Stimulated activated CD4-positive, alpha-beta T cell treated with anti-CD3 and anti-CD28 coated beads, Interleukin-1b, Interleukin-23, amount 100 ng/mL, for 4 hours (primary cell): ENCODE measurements at places on chromosomes 3 and 15.

DNA sequence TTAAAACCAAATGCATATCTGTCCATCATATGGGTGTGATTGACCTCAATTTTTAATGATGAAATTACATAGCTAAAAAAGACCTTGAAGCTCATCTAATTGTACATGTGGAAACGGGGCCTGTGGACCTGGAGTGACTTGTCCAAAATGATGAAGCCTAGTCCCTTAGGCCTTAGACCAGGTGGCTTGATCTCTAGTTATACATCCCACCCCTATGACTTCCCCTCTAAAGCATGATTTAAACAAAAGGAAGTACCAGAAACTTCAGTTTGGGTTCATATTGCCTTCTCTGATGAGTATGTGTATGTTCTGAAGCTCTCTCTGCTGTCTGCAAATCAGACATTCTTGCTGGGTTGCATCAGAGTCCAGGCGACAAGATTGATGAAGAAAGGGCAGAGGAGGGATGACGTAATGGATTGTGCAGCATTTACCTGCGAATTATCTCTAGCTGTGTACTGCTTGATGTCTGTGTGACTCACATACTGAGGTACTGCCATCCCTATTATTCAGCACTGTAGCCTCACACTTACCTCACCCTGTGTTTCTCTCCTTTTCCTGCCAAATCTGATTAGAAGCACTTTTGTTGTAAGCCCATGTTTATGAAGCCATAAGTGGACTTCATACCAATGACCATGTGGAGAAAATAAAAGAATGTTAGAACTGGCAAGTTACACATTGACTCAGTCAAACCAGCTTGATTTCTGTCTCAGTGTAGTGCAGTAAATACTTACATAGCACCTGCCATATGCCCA, 111.5 kb downstream of the FILIP1L start:
- no peak for DNase-seq

DNA sequence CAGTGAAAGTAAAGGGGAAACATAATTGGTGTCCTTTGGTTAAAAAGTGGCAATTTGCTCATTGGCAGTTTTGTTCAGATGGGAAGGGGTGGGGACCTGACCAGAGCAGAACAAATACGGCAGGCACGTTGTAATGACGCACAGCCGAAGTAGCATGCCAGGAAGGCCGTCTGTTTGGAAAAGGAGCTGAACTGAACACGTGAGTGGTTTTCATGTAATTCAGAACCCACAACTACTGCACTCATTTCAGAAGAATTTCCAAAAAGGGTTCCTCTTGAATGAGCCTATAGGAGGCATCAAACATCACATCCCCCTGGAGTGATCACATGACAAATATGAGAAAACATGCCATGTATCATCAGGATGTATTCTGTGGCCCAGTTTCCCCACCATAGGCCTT, 42.9 kb upstream of the LMCD1 start:
- no peak for DNase-seq

DNA sequence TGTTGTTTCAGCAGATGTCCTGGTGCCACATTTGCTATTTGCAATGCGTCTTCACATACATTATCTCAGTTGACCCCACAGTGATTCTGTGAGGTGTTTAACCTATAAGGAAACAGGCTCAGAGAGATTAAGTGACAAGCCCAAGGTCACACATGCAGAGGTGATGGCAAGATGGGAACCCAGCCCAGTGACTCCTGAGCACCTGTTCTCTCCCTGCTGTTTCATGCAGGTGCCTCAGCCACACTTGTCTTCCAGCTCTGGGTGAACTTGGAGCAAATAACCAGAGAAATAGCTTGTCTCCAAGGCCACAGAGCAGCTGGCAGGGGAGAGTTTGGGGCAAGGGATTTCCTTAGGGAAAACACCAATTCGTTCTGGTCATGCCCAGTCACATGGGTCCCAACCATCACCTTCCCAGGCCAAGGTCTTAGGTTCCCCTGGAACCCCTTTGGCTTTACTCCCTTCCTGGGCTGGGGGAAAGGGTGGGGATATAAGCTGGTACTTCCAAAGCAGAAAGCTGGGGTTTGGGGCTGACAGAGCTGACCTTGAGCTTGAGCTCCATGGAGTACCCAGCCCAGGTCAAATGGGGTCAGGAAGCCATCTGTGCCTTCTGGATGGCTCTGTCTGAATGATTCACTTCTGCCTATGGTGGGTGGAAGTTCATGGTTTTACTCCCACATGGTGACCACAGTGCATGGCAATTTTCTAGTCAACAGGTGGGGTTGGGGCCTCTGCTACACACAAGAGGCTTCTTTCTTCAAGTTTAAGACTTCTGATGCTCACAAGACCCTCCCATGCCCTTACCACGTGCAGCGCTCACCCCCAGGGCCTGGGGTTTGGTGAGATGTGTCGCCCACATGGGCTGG, 22.4 kb downstream of the LIPC start:
- DNase-seq = no peak

DNA sequence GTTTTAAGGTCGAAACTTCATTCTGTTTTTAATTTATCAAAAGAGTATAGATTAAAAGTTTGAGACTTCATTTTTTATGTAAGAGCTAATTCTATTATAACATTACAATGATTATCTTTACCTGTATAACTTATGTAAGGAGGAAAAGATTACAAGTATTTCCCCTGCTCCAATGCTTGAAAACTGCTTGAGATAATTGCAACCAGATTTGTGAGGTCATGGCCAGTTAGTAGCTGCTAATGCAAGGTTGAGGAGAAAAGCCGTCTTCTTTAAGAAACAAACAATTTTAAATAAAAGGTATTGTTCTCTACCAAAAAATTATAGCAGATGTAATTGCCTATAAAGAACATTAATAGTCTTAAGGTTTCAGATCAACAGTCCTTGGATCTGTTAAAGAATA, 208.3 kb upstream of the UBE2E2 start:
- DNase-seq = no peak

- no peak for DNase-seq
These were observed 915 bp downstream of the BCL2L10 start for GRCh38 chr15:52111517-52112202.

- DNase-seq = no peak
These were observed 90.4 kb upstream of the TSEN2 start for GRCh38 chr3:12393894-12394293.

GRCh38 chr3:62558549-62559112, 185.3 kb upstream of the FEZF2 start:
- DNase-seq = no peak

- DNase-seq = no peak
These were observed 60.9 kb downstream of the TGFBR2 start for GRCh38 chr3:30667280-30667651.

- no peak for DNase-seq
These were observed 709.4 kb downstream of the SQOR start for GRCh38 chr15:46344115-46344724.

GRCh38 chr3:142095841-142096240, 53.5 kb downstream of the TFDP2 start:
- no peak for DNase-seq

GRCh38 chr3:109784285-109784684, 446.9 kb upstream of the DPPA4 start:
- no peak for DNase-seq
